Hepatocyte (in vitro differentiated cells): ENCODE measurements at places on chromosomes 13 and 19. TPM values are rescaled to one million over a fixed set of nuclear protein-coding genes. Genes with fewer than 3 reads are reported as not detected.

- H3K36me3 ChIP-seq, result no peaks in the 10 kb centered on the region
- H3K27ac ChIP-seq, result no peak overlapping the region
- no peak for DNase-seq
- H3K4me1 ChIP-seq, result peaks cover 15% of the 10 kb centered on the region
- H3K4me3 ChIP-seq, result no peak overlapping the region
Measured at GRCh38 chr19:13799669-13800068, 4.4 kb downstream of the ZSWIM4 start.

DNA sequence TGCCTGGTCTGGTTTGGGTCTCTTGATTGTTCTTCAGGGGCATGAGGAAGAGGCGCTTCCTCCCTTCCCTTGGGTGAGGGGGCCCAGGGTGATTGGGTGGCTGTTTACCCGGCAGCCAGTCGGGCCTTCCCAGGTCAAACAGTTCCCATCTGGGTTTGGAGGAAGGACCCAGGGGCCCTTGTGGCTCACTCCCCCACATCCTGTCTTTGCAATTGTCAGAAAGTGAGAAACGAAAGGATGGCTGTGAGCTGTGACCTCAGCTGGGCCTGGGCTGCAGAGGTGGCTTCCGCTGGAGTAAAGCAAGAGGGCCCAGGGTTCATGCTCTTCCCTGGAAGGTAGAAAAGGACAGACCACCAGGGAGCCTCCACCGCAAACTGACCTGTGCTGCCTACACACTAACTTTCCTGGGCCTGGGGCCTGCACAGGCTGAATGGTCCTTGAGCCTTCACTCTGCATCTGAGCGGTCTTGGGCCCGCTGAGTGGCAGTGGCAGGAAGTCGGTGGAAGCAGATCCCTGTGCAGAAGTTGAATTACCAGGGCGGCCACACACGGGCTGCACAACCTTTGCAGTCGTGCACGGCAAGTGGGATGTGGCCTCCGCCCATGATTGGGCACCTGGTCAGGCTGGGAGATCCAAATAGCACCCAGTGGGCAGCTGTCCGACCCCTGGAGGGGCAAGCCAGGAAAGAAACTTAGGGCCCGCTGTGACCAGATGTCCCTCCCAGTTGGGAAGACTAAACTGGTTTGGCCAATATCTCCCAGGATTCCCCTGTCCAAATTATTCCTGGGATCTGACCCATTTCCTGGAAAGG, 5.3 kb upstream of the CD79A start:
- no peaks in the 10 kb centered on the region for H3K4me1 ChIP-seq
- H3K36me3 ChIP-seq, result no peaks in the 10 kb centered on the region
- H3K27ac ChIP-seq, result no peak overlapping the region
- no peaks in the 10 kb centered on the region for H3K27me3 ChIP-seq
- no peak for DNase-seq
- H3K4me3 ChIP-seq, result no peak overlapping the region

GRCh38 chr19:44757735-44758505, 9.4 kb downstream of the BCL3 start:
- peaks cover 35% of the 10 kb centered on the region for H3K4me1 ChIP-seq
- H3K4me3 ChIP-seq, result no peak overlapping the region
- no peaks in the 10 kb centered on the region for H3K36me3 ChIP-seq
- H3K27ac ChIP-seq, result peak overlapping the region; percentile 34
- DNase-seq, result peak; percentile 67
- H3K27me3 ChIP-seq, result no peaks in the 10 kb centered on the region

Gene LIG4
- total RNA-seq, result 18.8 and 19.2 TPM in 2 replicates

DNA sequence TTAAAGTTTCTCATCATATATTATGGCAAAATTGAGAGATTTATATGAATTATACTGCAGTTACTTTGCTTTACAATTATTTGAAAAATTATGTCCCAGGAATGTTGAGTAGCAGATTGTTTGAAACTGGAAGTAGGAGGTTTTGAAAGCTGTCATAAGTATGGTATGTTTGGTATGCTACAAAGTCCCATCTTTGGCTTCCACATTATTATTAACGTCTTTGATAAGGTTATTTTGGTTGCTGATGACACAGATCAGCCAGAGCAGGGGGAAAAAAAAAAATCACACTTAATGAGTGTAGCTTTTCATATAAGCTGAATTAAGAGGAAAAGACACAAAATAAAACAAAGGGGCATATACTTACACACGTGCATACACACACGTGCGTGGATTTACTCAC, 130.1 kb downstream of the SLITRK1 start:
- H3K4me3 ChIP-seq, result no peak overlapping the region
- no peak for DNase-seq
- H3K4me1 ChIP-seq, result no peaks in the 10 kb centered on the region
- no peaks in the 10 kb centered on the region for H3K36me3 ChIP-seq
- no peaks in the 10 kb centered on the region for H3K27me3 ChIP-seq

Gene DNASE2
- 25.7 and 31.5 TPM in 2 replicates for total RNA-seq

- no peaks in the 10 kb centered on the region for H3K27me3 ChIP-seq
- peaks cover 12% of the 10 kb centered on the region for H3K4me1 ChIP-seq
- DNase-seq, result no peak
- H3K27ac ChIP-seq, result no peak overlapping the region
- no peak overlapping the region for H3K4me3 ChIP-seq
Measured at GRCh38 chr19:13981021-13981420, 25.1 kb downstream of the RFX1 start.

GRCh38 chr13:86810361-86810760, 860.8 kb upstream of the SLITRK5 start:
- H3K4me1 ChIP-seq, result no peaks in the 10 kb centered on the region
- no peak for DNase-seq
- H3K27ac ChIP-seq, result no peak overlapping the region
- H3K36me3 ChIP-seq, result no peaks in the 10 kb centered on the region

- H3K36me3 ChIP-seq, result no peaks in the 10 kb centered on the region
- no peak for DNase-seq
- H3K27me3 ChIP-seq, result no peaks in the 10 kb centered on the region
- H3K4me3 ChIP-seq, result no peak overlapping the region
- peaks cover 37% of the 10 kb centered on the region for H3K4me1 ChIP-seq
Measured at GRCh38 chr13:51728972-51729371, 75.0 kb downstream of the DHRS12 start.

- H3K36me3 ChIP-seq, result no peaks in the 10 kb centered on the region
- no peaks in the 10 kb centered on the region for H3K27me3 ChIP-seq
- no peak for DNase-seq
- no peak overlapping the region for H3K27ac ChIP-seq
Measured at GRCh38 chr19:20969898-20970297, 46.8 kb downstream of the ZNF85 start.

- no peaks in the 10 kb centered on the region for H3K4me1 ChIP-seq
- H3K27ac ChIP-seq, result no peak overlapping the region
- no peak overlapping the region for H3K4me3 ChIP-seq
- no peak for DNase-seq
- H3K36me3 ChIP-seq, result no peaks in the 10 kb centered on the region
Measured at GRCh38 chr19:4647676-4648644, 8.6 kb downstream of the TNFAIP8L1 start.

Gene ADGRE2
- 0.16 and 0.57 TPM in 2 replicates for total RNA-seq

- peak overlapping the region; percentile 68 for H3K4me3 ChIP-seq
- no peaks in the 10 kb centered on the region for H3K36me3 ChIP-seq
- H3K4me1 ChIP-seq, result peaks cover 6% of the 10 kb centered on the region
- peak; percentile 79 for DNase-seq
- H3K27me3 ChIP-seq, result peaks cover 23% of the 10 kb centered on the region
- peak overlapping the region; percentile 92 for H3K27ac ChIP-seq
Measured at GRCh38 chr19:45403781-45404556, 900 bp downstream of the PPP1R13L start.

GRCh38 chr13:27374126-27374613, 50.2 kb upstream of the GTF3A start:
- no peaks in the 10 kb centered on the region for H3K36me3 ChIP-seq
- H3K27me3 ChIP-seq, result no peaks in the 10 kb centered on the region
- peaks cover 1% of the 10 kb centered on the region for H3K4me1 ChIP-seq
- no peak overlapping the region for H3K4me3 ChIP-seq
- H3K27ac ChIP-seq, result no peak overlapping the region
- DNase-seq, result no peak

DNA sequence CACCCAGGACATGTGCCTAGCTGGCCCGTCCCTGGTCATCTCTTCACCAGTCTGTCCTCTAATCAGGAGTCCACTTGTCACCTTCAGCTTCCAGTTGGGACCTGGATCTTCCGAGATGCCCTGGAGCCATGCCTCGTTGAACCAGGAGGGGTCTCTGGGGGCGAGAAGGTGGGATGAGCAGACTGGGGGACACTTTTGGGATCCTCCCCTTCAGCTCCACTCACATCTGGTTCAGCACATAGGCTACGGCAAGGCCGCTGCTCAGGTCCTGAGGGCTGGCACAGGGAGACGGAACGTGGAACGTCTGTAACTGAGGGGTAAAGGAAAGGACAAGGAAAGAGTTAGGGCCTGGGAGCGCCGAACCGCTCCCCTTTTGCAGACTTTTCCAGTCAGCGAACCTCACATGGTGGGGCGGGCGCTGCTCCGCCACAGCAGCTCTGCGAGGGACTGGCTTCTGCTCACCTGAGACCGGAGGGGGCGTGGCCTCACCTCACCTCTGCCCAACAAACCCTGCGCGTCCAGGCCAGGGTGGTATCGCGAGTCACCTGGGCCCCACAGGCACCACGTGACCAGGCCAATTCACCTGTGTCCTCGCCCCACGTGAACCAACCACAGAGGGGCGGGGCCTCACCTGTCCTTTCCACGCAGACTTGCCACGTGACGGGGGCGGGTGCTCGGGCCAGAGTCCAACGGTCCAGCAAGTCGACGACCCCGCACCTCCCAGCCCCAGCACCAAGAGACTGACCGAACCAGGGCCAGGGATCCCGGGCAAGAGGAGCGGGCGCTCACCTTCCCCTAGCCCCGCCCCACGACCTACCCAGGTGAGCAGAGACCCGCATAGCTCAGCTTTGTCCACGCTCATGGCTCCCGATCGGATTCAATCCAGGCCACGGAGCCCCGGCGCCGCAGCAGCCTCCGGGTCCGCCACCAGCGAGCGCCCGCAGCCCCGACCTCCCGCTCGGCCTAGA, at the start of gene HOOK2:
Gene HOOK2, minus strand, starts transcription at position 965 of the 968 bp plus-strand sequence. Its CDS starts 103 bp downstream, at position 862.
- H3K36me3 ChIP-seq, result no peaks in the 10 kb centered on the region
- peaks cover 18% of the 10 kb centered on the region for H3K4me1 ChIP-seq
- peak within 1 kb of the TSS; percentile 97 for H3K27ac ChIP-seq

- H3K36me3 ChIP-seq, result no peaks in the 10 kb centered on the region
- H3K4me3 ChIP-seq, result no peak overlapping the region
- no peak for DNase-seq
- no peak overlapping the region for H3K27ac ChIP-seq
Measured at GRCh38 chr13:40576369-40576768, 90.1 kb downstream of the FOXO1 start.

- H3K27ac ChIP-seq, result no peak overlapping the region
- H3K4me3 ChIP-seq, result no peak overlapping the region
- no peaks in the 10 kb centered on the region for H3K4me1 ChIP-seq
- H3K27me3 ChIP-seq, result no peaks in the 10 kb centered on the region
- DNase-seq, result no peak
- no peaks in the 10 kb centered on the region for H3K36me3 ChIP-seq
Measured at GRCh38 chr13:92512852-92513251, 713.8 kb upstream of the GPC6 start.

GRCh38 chr13:35598790-35599369, 122.4 kb upstream of the MAB21L1 start:
- DNase-seq, result no peak
- no peaks in the 10 kb centered on the region for H3K27me3 ChIP-seq
- H3K36me3 ChIP-seq, result no peaks in the 10 kb centered on the region
- H3K27ac ChIP-seq, result peak overlapping the region; percentile 30
- no peak overlapping the region for H3K4me3 ChIP-seq
- peaks cover 8% of the 10 kb centered on the region for H3K4me1 ChIP-seq

- DNase-seq, result no peak
- H3K27me3 ChIP-seq, result no peaks in the 10 kb centered on the region
- no peak overlapping the region for H3K4me3 ChIP-seq
- peak overlapping the region; percentile 92 for H3K27ac ChIP-seq
- no peaks in the 10 kb centered on the region for H3K36me3 ChIP-seq
- H3K4me1 ChIP-seq, result peaks cover 17% of the 10 kb centered on the region
Measured at GRCh38 chr13:40113643-40114304, 458.3 kb downstream of the COG6 start.

Gene A1BG
- 35.9 and 45.5 TPM in 2 replicates for total RNA-seq

DNA sequence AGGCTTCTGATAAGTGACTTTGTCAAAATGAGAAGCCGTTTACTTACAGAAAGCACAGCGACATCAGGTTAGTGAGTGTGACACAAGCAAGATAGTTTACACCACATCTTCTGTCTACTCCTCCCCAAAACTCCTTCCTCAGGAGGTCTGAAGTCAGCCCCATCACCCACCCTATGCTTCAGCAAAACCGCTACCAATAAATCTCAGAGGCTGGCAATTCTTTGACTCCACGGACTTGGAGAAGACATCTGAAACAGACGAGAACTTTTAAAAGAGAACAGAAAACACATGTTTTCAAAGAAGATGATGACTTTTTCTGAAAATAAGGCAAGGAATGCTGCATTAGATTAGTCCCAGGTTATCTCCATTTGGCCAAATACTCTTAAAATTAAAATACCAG, 261.1 kb downstream of the TBC1D4 start:
- H3K36me3 ChIP-seq, result no peaks in the 10 kb centered on the region
- no peaks in the 10 kb centered on the region for H3K27me3 ChIP-seq
- H3K27ac ChIP-seq, result no peak overlapping the region
- H3K4me3 ChIP-seq, result no peak overlapping the region
- DNase-seq, result no peak

DNA sequence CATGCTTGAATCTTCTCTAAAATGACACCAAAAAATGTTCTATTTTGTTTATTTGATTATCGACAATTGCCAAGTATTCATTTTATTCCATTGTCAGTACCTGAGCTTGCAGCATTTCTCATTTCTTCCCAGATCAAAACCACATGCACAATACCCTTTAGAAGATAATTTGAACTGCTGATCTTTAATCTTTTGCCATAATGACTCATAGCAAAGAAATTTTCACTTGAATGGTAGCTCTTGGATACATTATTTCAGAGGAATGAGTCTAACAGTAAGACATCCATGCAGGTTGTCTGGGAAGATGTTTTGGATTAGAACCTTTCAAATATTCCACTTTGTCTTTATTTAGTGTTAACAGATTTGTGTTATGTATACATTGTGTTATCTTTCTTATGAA, 42.0 kb upstream of the RXFP2 start:
- H3K27ac ChIP-seq, result no peak overlapping the region
- H3K27me3 ChIP-seq, result no peaks in the 10 kb centered on the region
- DNase-seq, result no peak
